ENCODE measurements at places on chromosomes 13 and 19.

- no peak for DNase-seq
These were observed 350.9 kb downstream of the SPRY2 start for GRCh38 chr13:79990048-79990447.

DNA sequence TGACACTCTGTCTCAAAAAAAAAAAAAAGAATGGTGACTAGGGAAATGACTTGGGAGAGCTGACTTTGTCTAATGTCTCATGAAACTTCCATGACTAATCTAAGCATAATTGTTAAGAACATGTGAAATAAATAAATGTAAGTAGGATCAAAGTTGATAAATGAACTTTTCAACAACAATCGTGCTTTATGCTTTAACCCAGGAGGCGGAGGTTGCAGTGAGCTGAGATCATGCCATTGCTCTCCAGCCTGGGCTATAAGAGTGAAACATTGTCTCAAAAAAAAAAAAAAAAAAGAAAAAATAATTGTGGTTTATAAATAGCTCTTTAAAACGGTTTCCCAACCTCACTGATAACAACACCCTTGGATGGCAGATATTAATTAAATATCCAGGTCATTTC is 12.9 kb upstream of the AKT2 start:
- no peak for DNase-seq

DNA sequence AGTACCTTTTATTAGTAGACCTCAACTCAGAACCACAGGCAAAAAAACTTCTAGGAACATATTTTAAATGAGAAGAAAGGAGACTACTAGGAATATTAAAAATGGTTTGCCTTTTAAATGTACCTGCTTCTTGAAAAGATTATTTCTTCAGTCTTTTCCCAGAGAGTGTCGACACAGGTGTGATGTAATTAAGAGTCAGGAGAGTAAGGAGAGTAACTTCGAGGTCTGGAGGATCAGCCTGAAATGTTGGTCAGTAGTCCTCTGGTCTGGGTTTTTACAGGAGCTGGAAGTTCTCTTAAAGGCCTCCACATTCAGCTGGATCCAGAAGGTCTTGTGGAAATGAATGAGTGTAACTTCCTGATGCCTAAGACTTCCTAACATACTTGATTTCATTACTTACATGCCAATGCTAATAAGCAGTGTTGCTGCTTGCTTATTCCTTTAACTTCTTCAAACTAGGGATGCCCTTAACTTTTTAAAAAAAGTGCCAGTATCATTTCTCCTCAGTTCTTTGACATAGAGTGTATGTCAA is at the start of gene KCTD4:
Gene KCTD4 (minus strand): TSS at position 345 of the 532 bp plus-strand sequence. CDS start 6,478 bp downstream, outside the sequence.
- no peak for DNase-seq

DNA sequence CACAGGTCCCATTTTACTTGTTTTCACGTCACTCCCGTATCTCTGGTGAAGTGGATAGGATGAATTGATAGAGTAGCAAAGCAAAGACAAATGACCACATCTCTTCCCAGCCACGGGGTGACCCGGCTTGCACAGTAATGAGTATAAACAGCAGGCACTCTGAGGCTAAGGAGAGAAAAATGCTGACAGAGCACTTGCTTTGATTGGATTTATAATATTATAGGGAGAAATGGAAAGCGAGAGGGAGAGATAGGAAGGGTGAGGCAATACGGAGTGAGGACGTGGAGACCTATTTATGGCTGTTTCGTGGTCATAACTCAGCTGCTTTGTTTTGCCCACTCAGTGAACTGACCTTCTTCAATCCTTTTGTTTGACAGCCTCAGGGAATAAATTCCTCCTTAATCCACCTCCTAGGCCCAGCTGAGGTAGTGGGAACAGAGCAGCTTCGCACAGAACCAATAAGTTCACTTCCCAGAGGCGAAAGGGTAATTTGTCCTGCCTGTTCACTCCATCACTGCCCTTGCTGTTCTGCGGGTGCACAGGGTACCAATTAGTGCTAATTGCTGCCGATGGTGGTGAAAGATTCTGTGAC is 68.6 kb downstream of the ERCC5 start:
- no peak for DNase-seq

DNA sequence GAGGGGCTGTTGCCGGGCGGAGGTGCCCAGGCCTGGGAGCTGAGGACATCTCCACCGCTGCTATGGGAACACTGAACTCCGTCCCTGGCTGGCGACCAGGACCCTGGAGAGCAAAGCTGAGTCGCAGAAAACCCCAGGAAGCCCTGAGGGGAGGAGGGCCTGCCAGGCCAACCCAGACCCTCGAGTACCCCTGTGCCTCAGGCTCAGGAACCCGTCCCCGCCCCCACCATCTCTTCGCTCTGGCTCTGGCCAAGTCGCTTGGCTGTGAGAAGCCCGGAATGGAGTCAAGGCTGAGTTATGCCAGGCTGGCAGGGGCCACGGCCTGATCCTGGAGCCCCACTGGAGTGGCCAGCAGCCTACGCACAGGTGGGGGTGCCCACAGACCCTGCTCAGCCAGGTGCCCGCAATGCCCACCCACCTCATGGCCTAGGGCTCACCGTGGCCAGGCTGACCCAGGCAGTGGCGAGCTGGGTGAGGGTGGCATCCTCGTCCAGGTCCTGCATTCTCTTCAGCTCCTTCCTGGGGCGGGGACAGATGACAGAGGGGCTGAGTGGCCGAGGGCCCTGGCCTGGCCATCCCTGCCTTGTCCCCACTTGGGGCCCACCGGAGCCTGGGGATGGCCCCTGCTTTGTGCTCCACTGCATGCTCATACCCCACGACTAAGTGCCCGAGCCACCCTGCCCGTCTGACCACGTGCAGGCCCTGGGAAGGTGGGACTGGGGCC is 8.5 kb upstream of the CERS1 start:
- no peak for DNase-seq

GRCh38 chr13:30647824-30648521 is 30.3 kb downstream of the USPL1 start:
- DNase-seq, result no peak

DNA sequence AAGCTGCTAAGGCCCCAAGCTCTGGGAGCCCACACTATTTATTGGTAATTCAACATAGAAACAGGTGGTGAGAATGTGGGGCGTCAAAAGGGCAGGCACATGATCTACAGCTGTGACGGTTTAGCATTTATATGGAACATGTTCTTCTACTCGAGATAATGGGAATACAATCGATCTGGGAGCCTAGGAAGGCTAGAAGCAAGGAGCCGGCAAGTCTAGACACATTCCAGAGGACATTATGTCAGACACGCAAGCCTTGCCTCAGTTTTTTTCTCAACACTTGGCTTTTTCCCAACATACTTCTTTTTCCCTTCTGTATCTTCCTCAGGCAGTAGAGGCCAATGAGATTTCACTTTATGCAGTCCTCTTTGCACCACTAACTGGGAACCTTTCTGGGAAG is 315.7 kb upstream of the SLITRK5 start:
- DNase-seq, result no peak

DNA sequence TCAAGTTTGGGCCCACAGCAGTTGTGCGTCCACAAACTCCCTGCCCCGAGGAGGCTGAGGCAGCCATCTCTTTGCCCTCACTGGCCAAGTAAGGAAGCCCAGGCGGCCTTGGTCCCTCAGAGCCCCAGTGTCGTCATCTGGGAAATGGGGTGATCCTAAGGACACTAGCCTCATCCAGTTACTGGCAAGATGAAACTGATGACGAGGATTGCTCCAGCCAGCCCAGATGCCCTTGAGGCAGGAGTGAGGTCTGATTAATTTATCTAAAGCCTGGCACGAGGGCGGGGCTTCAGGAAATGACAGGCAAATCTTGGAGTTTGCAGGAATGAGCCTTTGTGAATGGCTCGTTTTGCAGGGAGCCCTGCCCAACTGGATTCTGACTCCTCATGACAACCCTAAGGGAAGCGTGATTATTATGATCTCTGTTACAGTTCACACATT is 5.6 kb downstream of the LIPE start:
- DNase-seq, result no peak

GRCh38 chr13:27789153-27789494 is 3.2 kb upstream of the GSX1 start:
- no peak for DNase-seq

GRCh38 chr13:64410276-64411053 is 2819.7 kb downstream of the PCDH9 start:
- DNase-seq, result no peak
